ENCODE measurements at places on chromosomes 12 and 14.

DNA sequence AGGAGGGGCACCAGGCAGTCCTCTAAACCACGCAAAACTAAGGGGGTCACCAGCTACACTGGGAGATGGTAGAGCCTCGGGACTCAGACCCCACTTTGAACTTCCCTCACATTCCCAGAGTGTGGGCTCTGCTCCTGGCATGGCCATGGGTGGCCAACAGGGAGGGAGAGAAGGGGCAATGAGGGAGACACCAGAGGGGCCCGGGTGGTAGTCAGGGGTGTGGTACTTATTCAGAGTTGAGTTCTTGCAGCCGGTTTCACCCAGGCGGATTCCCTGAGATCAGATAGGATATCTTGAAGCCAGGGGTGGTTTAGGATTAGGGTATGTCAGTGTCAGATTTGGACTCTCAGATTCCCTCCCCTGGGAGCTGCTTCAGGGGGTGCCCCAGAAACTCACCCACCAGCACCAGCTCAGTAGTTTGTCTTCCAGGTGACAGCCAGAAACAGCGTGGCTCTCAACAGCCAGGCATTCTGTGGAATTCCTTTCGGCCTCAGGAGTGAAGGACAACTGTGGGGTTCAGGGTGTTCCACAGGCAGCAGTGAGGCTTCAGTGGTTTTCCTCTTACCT lies 56.0 kb downstream of the ELK3 start:
- no peak for DNase-seq

DNA sequence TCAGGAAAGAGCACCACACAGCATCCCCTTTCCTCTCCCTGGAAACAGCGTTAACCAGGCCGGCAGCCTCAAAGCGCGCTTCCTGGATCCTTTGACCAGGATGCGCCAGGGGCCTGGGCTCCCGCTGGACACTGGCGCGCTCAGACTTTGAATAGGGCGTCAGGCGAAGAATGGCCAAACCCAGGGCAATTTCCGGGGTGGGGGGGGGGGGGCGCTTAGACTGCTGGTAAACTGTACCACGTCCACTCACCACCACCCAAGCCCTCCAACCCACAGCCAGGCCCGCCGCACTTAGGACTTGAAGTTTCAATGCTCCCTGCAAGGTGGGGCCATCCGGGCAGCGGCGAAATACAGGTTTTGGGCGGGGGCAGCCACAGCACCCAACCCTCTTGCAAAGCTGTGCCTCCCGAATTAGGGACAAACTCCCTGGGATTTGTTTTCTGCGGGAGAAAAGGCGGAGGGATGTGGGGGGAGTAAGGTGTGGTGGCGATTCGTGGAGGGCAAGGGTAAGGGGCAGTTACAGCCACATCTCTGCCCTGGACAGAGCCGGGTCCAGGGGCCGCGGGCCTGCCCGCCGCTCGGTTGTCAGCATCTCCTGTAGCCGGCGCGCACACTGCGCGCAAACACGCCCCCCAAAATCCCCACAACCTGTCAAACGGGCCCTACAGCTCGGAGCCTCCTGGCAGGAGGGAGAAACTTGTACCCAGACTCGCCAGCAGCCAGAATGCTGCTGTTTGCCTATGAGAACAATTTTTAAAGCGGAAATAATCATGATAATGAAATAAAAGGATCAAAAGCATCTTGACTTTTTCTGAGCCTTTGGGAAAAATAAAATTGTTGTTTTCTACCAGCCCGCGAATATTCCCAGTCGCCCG lies 958 bp downstream of the RTN1 start:
- DNase-seq, result no peak

DNA sequence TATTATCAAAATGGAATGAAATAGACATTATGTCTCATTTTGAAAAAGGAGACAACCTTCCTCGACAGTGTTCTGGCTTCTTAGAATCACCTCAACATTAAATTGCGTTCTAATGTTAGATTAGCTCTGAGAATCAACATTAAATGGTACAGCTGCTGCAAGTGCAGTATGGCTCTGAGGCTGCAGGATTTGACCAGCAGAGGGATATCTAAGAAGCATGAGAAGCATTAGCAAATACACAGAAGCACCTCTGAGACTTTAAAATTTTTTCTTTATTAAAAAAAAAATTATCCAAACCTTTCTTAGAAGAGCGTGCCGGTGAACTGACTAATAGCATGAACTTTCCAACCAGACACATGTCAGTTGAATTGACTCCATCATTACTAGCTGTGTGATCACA lies 253.4 kb upstream of the LRIG3 start:
- DNase-seq, result no peak

- no peak for DNase-seq
Measured at GRCh38 chr12:85445060-85445938, 165.3 kb downstream of the ALX1 start.

DNA sequence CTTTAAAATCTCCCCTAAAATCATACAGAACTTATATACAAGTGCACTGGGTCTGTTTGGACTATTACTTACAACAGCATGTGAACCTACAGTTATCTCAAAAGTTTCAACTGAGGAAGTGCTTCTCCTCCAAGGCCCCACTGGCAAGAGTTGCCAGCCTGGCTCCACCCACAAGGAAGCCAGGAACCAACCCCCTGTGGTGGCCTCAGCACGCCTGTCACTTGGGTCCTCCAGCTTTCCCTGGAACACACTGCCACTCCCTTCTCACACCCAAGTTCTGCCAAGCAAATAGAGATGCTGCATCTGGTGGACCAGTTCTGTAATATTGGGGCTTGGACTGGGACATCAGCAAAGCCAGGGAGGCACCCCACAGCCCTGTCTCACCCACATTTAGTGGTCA lies 115.4 kb downstream of the GCH1 start:
- no peak for DNase-seq

GRCh38 chr12:15982471-15982870 lies 71.3 kb downstream of the DERA start:
- no peak for DNase-seq

DNA sequence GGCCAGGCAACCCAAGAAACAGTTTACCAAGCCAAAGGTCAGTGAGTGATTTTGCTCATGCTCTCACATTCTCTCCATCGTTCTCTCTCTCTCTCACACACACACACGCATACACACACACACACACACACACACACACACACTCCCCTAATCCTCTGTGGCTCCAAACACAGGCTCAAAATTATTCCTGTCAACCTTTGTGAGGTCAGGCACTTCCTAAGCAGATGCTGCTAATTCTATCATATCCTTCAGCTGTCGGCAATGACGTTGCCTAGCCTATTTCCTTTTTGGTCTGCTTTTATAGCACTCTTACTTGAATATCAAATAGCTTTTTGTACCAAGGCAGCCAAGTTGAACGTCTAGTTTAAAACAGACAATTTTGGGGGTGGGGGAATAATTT lies 98.9 kb upstream of the EGLN3 start:
- DNase-seq, result no peak

DNA sequence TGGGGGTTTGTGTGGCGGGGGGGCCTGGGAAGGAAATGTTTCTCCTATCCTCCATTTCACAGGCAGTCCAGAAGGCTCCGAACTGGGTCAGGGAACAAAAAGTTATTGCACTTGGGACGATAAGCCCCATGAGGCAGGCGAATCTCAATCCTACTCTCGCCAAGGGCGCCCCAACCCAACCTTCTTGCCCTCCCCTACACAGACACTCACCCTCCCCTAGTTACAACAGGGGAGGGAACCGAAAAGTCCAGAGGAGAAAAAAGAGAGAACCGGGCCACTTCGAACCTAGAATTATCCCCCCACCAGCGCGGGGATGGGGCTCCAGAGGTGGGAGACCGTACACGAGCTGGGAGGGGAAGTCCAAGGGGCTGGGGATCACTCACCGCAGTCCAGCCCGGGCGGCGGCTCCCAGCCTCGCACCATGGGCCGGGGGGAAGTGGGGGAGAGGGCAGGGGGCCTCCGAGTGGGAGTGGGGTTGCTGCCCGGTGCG lies 357 bp downstream of the HOMEZ start:
- DNase-seq, result no peak

DNA sequence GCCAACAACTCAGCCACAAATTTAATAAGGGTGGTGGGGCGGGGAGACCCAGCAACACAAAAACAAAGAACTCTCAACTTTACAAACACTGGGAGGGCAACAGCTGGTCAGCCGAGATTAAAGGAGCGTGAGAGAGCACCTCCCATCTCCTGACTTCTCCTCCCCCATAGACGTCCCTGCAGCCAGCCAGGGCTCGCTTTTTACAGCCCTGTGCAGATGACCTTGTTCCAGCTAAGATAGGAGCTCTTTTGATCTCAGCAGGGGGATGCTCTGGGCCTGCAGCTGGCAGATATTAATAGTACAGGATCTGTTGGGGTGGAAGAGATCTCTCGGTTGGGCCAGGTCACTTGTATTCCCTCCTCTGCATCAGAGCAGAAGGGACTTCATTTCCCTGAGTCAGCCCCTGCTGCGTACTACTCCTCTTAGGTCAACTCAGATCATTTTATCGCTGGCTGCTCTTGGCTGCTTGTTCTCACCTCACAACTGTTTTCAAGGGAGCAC lies 475.8 kb downstream of the RAD51B start:
- no peak for DNase-seq

DNA sequence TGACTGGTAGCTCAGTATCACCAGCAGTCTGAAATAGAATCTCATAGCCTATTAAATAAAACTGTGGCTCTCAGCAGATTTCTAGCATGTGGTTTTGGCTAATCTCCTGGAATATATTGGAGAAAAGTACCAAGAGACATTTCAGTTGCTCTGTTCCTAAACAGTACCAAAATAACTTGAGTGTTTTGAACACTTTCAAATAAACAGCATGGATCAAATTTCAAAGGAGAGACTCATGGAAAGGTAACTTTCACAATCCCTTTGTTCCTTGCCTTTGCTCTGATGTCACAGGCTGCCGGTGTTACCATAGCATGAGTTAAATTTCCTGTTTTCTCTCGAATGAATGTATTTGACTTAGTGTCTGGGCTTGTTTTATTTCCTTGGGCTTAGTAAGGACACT lies 3.4 kb downstream of the ARG2 start:
- no peak for DNase-seq

DNA sequence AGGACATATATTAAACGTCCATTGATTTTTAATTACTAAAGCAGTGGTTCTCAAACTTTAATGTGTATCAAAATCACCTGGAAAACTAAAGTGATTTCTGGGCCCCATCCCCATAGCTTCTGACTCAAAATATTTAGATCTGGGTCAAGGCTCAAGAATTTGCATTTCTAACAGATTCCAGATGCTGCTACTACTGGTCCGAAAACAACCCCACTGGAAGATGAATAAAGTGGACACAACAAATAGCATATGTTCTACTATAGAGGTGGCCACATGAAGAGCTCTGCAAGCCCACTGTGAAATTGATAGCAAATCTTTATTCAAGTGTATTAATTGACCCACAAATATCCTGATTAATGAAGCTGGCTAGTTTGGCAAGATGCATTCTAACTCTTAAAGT lies 69.4 kb downstream of the SPATA7 start:
- no peak for DNase-seq

GRCh38 chr12:83801972-83802371 lies 1110.6 kb downstream of the SLC6A15 start:
- no peak for DNase-seq

DNA sequence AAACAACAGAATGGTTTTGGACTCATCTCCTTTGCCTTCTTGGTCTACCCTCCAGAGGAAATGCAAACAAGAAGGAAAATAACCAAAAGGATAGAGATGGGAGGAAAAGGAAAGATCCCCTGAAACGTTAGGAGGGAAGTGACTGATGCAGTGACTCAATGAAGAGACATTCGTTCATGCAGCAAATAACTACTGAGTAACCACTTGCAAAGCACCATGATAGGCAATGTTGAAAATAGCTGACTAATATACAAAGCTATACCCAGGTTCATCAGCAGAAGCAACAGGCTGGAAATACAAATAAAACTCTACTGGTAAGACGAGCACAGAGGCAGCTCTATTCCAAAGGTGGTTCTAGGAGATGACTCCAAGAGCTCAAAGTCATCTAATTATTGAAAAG lies 41.8 kb downstream of the R3HDM2 start:
- DNase-seq, result no peak

- no peak for DNase-seq
Measured at GRCh38 chr14:52724360-52724644, 5.7 kb upstream of the STYX start.

DNA sequence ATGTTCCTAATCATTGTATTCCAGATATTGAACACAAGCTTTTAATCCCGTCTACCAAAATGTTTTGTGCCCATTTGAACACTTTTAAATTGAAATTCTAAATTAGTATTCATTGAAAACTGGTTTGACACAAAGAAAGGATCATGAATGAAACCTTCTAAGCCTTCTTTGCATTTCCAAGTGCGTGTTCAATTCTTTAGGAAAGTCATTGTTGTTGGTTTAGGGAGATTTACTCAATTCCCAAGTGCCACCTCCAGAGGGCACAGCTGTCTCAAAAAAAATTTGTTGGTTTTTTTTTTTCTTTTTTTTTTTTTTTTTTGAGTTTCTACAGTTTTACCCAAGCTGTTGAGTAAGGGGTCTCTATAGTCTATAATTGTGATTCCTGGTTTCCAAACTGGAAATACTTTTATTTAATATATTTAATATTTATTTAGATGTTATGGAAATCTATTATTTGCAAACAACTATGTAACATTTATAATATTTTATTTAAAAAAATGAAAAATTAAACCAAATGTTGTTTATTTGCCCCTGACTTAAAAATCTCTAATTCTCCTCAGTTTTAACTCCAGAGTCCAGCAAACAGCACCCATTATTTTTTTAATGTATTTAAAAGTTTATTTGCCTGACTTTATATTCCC lies 79.9 kb downstream of the NEDD1 start:
- DNase-seq, result peak; percentile 74

- DNase-seq, result no peak
Measured at GRCh38 chr14:32596390-32596789, 267.3 kb downstream of the AKAP6 start.
